ENCODE measurements at places on chromosomes 16 and 17.

DNA sequence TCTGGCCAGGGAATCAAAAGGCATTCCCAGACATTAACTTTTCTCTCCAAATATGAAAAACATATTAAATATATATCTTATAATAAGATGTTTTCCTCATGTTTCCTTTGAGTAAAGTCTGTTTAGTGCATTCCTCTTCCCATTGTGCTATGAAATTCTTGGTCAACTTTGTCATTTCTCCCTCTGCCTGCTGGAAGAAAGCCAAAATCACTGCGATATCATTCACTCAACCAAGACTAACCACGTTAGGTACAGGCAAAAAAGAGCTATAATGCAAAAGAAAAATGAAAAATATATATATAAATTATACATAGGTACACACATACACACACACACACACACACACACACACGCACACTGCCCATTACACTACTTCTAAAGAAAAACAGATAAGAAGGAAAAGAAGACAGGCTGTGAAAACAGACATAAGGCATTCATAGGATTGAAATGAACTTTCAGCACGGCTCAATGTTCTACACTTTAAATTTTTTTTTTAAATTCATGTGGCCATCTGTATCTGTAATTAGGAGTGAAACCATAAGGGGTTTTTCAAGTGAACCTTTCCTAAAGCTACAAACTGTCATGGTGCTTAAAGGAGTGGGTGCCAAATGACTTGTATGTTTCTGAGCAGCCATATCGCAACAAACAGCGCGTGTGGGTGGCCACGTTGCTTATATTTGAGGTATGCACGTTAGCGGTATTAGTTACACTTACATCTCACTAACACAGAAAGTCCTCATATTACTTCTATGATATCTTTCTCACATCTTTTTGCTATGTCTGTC is 71.6 kb upstream of the PSMD7 start:
- no peak for DNase-seq

DNA sequence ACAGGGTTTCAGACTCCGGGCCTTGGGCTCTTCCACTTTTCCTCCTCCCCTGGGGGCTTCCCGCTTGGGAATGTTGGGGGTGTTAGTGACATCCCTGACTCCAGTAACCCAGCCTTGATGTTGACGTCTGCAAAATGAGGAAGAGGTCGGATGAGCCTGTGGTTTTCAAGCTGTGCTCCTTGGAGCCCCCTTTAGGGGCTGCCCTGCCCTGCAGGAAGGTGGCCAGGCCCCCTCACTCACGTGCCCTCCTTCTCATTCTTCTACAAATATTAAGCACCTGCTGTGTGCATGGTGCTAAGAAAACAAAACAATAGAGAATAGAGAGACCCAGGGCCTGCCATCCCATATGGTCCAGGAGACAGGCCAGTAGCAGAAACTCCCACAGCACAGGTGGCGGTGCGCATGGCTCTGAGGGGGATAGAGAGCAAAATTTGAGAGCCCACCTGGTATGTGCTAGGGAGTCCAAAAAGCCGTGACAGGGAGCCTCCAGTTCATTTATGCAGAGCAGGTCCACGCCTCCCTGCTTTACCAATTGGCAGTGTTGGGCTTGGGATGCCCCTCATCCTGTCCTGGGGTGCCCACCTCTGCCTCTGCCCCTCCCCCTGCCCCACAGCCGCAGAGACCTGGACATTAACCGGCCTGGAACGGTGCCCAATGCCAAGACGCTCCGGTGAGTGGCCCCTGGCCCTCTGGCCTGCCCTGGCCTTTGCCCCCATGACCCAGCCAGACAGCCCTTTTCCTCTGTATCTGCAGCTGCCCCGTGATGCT is 7.4 kb downstream of the NDRG4 start:
- no peak for DNase-seq

GRCh38 chr17:17983376-17983775 is 10.7 kb downstream of the DRC3 start:
- DNase-seq: no peak

- no peak for DNase-seq
Observed at GRCh38 chr17:60535382-60536279, 9.6 kb upstream of the APPBP2 start.

DNA sequence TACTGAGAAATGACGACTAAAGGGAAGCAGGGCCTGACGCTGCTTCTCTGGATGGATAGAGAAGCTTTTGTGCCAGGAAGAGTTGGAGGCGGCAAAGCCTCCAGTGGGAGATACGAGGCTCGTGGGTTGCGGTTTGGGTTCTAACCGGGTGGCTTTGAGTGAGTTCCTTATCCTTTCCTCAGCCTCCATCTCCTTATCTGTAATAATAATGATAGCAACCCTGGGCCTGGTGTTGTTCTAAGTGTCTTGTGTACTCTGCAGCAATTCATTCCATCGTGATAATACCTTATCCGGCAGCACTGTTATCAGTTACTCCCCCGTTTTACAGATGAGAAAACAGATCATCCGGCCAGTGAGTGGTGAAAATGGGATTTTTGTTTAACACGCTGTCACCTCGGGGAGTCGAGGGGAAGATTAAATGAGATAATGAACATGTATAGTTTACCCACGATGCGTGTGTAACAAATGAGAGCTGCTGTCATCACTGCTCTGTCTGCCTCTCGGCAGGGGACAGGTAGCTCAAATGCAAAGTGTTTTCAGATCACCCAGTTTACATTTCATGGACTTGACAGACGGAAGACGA is 52.0 kb upstream of the LHX1 start:
- no peak for DNase-seq

GRCh38 chr17:43092901-43093300 is 32.3 kb downstream of the BRCA1 start:
- no peak for DNase-seq

- DNase-seq: no peak
Observed at GRCh38 chr17:82890339-82890730, 50.5 kb upstream of the ZNF750 start.

GRCh38 chr17:64441772-64442540 is 7.0 kb upstream of the MILR1 start:
- no peak for DNase-seq

DNA sequence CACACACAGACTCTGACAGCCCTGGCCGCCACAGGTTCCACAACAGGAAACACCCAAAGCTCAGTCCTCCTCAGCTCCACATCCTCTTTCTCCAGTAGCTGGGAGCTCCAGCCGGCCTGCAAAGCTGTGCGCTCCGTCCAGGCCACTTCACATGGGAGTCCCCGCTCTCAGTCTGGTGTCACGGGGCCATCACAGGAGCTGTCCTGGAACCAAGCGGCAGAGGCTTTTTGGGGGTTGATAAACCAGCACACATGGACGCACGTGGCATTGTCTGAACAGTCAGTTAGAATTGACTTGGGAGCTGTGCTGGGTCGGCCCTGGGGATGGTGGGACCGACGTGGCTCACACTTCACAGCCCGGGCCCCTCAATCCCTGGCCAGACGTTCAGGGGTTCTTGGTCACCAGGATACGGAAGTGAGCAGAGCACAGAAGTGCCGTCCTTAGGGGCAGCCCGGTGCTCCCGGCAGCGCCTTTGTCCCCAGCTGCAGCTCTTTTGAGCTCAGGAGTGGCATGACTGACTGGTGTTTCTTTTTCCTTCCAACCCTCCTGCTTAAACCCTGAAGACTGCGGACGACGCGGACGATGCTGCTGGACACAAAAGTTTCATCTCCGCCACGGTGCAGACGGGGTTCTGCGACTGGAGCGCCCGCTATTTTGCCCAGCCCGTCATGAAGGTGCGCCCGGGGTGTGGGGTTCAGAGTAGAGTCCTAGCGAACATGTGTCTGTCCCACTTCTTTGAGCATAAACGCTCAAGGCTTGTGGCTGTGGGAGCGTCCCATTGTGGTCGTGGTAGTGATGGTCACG is 66.6 kb upstream of the CHMP6 start:
- no peak for DNase-seq

DNA sequence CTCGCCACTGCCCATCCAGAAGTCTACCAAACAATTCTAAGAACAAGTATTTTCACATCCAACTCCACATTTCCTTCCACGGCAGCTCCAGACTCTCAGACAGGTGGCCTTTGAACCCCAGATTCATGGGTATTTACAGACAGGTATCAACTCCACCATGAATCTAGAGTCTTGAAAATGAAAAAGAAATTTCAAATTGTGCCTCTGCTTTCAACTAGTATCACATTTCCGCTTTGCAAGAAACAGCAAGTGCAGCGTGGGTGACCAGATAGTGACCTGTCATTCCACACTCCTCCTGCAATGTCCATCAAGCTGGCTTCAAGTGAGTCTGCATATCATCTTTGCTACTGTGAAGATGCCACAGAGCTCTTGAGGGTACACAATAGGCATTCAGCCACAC is 232.4 kb upstream of the RPL38 start:
- DNase-seq: no peak

- DNase-seq: no peak
Observed at GRCh38 chr17:57939797-57940196, 15.4 kb downstream of the CUEDC1 start.

GRCh38 chr17:43412166-43412565 is 13.4 kb downstream of the ARL4D start:
- no peak for DNase-seq

GRCh38 chr17:8898636-8899035 is 31.2 kb upstream of the PIK3R6 start:
- no peak for DNase-seq

Data from CD4-positive, alpha-beta T cell (primary cell).